LNCaP clone FGC (cell line): ENCODE measurements at places on chromosomes 16 and 17.

GRCh38 chr16:88476203-88476602 is 23.1 kb downstream of the ZFPM1 start:
- no peak for DNase-seq

- no peak for DNase-seq
Observed at GRCh38 chr16:2489581-2489980, 14.7 kb downstream of the TBC1D24 start.

- DNase-seq, result no peak
Observed at GRCh38 chr17:9703781-9704082, 58.4 kb downstream of the USP43 start.

GRCh38 chr16:50622029-50622428 is 59.1 kb downstream of the SNX20 start:
- no peak for DNase-seq

DNA sequence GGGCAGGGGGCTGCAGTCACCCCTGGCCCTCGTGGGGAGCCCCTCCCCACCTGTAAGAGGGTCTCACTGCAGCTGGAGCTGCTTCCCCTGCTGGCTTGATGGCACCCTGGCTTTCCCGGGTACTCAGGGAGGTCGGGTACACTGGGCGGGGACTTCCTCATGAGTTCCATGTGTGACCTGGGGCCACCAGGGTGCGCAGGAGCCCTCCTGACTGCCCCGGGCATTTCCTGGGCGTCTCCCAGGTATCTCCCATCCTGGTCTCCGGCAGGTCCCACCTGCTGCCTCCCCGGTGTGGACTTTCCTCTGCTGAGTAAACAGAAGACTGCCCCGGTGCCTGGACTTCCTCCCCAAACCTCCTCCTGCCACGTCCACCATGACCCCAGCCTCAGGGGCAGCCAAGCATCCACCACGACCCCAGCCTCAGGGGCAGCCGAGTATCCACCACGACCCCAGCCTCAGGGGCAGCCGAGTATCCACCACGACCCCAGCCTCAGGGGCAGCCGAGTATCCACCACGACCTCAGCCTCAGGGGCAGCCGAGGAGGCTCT is 40.9 kb downstream of the CBFA2T3 start:
- no peak for DNase-seq

- DNase-seq, result no peak
Observed at GRCh38 chr16:69413045-69413664, 11.3 kb upstream of the CYB5B start.

DNA sequence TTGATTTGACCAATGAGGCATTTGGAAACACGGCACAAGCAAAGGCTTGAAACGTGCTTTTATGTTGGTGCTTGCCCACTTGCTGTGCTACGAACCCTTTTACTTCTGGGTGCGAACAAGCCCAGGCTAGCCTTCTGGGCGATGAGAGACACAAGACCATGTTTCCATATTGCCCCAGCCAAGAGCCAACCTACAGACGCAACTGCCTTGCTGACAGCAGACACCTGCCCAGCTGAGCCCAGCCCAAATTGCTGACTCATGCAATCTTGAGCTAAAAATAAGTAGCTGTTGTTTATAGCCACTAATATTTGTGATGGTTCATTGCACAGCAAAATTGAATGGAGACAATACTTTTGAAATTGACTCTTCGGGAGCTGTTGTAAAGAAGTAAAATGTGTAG is 464.5 kb downstream of the WWOX start:
- no peak for DNase-seq

- DNase-seq, result peak; percentile 52
Observed at GRCh38 chr17:1829592-1830257, at the start of the genes RPA1 and SMYD4. RPA1 (plus strand) TSS chr17:1830005; CDS start chr17:1830094, 89 bp downstream. SMYD4 (minus strand) TSS chr17:1829902; CDS start chr17:1827994, 1,908 bp downstream.

- no peak for DNase-seq
Observed at GRCh38 chr16:70444249-70445063, 5.6 kb upstream of the ST3GAL2 start.

GRCh38 chr17:14712611-14713021 is 411.7 kb downstream of the HS3ST3B1 start:
- no peak for DNase-seq

- no peak for DNase-seq
Observed at GRCh38 chr17:44345454-44346026, 438 bp downstream of the GRN start.

DNA sequence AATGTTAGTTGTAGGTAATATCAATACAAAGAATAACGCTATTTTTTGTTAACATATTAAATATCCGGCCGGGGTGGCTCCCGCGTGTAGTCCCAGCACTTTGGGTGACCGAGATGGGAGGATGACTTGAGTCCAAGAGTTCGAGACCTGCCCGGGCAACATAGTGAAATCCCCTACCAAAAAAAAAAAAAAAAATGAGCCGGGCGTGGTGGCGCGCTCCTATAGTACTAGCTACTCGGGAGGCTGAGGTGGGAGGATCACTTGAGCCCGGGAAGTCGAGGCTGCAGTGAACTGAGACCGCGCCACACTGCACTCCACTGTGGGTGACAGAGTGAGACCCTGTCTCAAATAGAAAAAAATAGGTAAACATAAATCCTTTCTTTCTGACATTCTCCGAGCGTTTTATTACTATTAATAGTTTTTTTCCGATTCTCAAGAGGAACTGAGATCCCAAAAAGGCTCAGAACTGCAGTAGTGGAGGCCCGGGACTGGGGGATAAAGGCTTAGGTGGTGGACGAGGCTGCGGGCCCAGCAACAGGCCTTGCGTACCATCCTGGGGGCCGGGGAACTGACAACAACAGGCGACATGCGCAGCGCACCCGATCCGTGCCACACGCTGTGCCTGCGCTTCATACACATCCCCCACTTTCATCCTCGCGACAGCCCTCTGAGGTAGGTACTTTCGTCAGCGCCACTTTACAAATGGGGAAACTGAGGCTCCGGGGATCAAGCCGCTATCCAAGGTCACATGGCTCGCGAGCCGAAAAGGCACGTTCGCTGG is 919 bp downstream of the N4BP1 start:
- no peak for DNase-seq

DNA sequence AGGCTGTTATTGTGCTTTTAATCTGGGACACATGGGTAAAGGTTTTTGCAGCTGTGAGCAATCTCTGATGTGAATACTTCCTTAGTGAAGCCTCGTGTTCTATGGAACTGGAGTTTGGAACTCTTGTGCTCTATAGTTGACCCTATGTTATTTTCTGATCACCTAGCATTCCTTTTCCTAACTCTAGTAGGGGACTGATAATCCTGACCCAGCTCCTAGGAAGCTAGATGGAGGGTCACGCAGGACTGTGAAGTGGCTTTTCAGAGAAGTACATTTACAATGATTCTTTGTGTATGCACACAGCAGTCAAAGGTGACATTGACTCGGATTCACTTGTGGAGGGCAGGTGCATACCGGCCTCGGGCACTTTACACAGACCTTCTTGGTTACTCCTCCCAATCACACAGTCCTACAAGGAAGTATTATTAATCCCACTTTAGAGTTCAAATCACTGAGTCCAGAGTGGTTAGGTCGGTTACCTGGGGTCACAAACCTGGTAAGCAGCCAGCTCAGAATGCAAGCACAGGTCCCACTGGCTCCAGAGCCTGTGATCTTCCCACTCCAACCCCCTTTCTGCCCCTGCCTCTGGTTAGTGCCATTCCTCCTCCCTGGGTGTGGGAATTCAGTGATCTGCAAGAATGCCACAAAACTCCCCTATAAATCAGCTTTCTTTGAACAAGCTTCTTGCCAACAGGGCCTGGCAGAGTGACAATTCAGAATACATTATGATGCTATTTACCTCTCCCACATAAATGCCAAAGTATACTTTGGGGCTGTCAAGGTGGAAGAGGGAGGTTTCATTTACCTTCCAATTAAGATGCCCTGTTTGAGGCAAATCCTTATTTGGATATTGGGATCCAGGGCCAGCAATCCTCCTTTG is 7.1 kb downstream of the CHD9NB start:
- DNase-seq, result peak; percentile 99
